Activated CD4-positive, alpha-beta T cell treated with anti-CD3 and anti-CD28 coated beads, Interleukin-2, amount 50 U/mL, for 1 hour (primary cell): ENCODE measurements at places on chromosomes 4 and X.

GRCh38 chr4:67456577-67457196, 88.6 kb downstream of the CENPC start:
- no peak for DNase-seq

GRCh38 chr4:125703443-125703842, 388.7 kb downstream of the FAT4 start:
- DNase-seq: no peak

- no peak for DNase-seq
These were observed 3.9 kb downstream of the PLP1 start for GRCh38 chrX:103780336-103781061.

- DNase-seq: no peak
These were observed 79.8 kb downstream of the NYX start for GRCh38 chrX:41526925-41527324.

- no peak for DNase-seq
These were observed 20.9 kb downstream of the RGS12 start for GRCh38 chr4:3313556-3314228.

DNA sequence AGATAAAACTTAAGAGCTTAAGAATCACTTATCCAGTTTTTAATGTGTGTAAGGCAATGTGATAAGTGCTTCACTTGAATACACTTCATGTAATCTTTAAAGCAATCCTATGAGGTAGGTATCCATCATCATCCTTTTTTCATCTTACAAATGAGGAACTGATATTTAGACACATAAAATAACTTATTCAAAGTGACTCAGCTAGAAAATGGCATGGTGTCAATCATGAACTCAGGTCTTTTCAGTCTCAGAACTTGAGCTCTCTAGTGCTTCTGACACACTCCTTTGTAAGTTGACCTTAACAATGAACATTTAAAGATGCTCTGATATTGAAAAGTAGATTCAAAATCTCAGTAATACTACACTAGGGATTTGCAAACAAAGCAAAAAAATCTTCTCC, 224.8 kb upstream of the TEX13C start:
- DNase-seq: no peak

- DNase-seq: no peak
These were observed 595.6 kb upstream of the TENM3 start for GRCh38 chr4:181647396-181648147.

- DNase-seq: no peak
These were observed 70.5 kb downstream of the SLC9A6 start for GRCh38 chrX:136055651-136056221.

DNA sequence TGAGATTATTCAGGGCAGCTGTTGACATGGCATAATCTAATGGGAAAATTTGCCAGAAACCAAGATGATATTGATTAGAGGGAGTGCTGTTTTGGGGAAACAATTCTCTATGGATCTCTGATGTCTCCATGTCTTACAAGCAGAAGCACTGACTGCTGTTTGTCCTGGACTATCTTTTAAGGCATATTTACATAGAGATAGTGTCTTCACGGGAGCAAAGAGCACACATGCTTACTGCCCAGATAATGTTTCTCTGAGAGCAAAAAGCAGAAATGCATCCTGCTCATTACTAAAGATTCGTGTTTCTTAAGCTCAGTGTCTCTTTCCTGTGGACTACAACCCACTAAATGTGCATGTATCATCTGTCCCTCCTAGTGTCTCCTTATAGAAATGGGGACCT, 41.3 kb upstream of the GLRA3 start:
- DNase-seq: no peak

- DNase-seq: no peak
These were observed 109.3 kb downstream of the NFKB1 start for GRCh38 chr4:102610476-102610875.

GRCh38 chrX:45806410-45807121, 605.9 kb upstream of the DIPK2B start:
- DNase-seq: peak; percentile 16

DNA sequence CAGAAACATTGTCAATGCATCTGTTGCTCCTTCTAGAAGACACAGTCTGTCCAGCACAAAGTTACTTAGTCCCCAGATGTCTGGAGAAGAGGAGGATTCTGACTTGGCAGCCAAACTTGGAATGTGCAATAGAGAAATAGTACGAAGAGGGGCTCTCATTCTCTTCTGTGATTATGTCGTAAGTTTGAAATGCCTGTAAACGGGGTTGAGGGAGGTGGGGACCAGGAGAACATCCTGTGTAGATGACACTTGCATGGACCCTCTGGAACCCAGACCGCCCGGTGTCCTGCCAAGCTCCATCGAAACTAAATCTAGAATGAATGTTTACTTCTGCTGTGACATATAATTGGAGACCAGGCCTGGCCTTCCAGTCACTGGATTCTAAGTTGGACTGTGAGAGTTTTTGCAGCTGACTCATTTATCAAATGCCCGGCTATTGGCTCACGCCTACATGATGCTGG, 45.0 kb upstream of the MSANTD1 start:
- no peak for DNase-seq

GRCh38 chrX:130079824-130080406, 30.4 kb downstream of the ELF4 start:
- DNase-seq: peak; percentile 53

GRCh38 chr4:95532305-95532704, 16.5 kb downstream of the UNC5C start:
- DNase-seq: no peak

GRCh38 chr4:2798399-2799223, 5.7 kb downstream of the SH3BP2 start:
- DNase-seq: no peak

DNA sequence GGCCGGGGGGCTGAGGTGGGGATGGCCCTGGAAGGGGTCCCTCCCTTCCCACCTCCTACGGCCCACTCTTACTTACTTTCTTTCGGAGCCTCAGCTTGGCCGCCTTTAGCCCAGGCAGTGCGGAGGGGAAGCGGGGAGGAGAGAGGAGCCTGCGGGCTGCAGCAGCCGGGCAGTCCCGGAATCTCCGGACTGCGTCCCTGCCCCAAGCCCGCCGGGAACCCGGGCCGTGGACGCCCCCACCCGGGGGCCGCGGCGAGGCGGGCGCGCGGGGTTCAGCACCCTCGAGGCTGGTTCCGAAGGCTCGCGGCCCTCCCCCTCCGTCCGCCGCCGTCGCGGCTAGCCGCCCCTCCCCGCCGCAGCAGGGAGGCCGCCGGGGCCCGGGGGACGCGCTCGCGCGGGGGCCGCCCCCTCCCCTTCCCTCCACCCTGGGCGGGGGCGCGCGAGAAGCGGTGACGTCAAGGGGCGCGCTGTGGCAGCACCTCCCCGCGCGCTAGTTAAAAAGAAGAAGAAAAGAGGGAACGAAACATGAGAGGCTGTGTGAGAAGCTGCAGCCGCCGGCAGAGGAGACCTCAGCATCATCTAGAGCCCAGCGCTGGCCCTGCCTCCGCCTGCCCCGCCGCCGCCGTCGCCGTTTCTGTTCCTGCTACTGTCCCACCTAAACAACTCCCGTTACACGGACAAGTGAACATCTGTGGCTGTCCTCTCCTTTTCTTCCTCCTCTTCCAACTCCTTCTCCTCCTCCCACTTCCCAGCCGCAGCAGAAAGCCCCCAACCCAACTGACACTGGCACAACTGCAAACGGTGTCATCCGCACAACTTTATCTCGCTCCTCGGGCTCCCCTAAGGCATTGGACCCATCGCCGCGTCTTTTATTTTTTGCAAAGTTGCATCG, at the start of gene HHIP:
Gene HHIP (plus strand): TSS at position 526 of the 892 bp plus-strand sequence. CDS start 520 bp downstream, outside the sequence.
- no peak for DNase-seq

DNA sequence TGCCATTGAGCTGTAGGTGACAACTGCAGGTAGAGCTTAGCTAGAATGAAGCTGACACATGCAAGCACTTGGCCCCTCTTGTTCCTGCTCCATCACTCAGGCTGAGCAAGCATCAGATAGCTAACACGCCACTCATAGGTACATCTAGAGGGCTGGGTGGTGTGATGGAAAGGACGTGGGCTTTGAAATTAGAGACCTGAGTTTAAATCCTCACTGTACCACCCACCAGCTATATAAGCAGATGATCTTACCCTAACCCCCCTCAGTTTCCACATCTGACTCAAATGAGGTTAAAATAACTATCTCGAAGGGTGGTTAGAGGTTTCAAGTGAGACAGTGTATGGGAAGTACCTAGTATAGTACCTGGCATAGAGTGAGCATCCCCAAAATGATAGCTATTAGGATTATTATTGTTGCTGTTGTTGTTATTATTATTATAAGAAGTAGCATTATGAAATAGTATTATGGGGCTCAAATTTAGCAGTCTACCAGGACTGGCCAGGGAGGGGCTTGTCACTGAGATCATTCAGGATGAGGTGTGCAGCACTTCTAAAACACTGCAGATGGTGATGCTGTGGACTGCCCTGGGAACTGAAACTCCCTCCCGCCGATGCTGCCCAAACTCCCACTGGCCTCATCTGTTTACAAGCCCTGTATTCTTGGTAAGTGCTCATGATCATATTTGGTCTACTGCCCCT, 59.0 kb downstream of the REELD1 start:
- no peak for DNase-seq

DNA sequence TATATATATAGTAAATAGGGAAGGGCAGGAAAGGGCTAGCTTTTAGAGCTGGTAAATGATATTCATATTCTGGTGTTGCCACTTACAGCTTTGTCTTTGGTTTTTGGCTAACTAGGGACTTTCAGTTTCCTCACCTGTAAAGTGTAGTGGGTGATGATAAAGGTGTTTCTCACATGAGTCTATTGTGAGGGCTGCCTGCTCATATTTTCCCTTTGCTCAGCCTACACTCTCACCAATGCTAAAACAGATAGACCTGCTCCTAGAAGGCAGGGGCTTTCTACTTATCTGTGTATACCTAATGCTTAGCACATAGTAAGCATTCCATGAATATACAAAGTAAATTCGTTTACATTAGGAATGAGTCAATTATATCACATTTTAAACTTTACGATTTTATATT, 137.2 kb upstream of the HS3ST1 start:
- DNase-seq: no peak

DNA sequence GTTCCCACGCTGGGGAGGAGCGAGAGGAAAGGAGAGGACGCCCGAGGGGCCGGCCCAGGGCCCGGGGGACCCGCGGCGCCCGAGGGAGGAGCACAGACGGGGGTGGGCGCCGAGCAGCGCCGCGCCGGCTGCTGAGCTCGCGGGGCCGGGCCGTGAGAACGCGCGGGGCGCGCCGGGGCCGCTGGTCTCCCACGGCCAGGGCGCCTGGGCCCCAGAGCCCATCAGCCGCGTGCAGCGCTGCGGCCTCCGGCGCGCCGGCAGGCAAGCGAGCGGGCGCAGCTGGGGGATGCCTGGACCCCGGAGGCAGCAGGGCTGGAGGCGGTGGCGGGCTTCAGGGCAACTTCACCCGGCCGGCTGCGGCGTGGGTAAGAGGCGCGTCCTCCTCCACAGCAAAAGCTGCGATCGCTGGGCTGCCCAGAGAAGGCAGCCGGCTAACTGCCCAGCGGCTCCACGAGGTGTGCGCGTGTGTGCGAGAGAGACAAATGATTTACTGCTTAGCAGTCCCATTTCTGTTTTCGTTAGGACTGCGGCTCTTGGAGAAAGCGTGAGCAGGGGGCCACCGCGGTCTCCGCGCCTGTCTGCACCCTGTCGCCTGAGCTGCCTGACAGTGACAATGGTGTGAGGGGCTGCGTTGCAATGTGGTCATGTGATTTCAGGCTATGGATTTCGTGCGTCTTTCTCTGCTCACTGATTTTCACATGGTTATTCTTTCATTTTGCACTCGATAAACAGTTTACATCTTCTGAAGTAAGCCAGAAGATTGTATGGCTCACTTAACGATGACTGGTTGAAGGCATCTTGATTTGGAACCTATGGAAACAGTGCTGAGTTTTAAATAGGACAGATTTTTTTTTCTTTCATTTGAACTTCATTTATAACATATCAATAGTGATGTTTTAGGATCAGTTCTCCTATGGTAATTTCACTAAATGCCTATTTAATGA, 1.2 kb downstream of the GUCY1A1 start:
- no peak for DNase-seq

- DNase-seq: no peak
These were observed 40.5 kb downstream of the VEGFC start for GRCh38 chr4:176752191-176752749.

DNA sequence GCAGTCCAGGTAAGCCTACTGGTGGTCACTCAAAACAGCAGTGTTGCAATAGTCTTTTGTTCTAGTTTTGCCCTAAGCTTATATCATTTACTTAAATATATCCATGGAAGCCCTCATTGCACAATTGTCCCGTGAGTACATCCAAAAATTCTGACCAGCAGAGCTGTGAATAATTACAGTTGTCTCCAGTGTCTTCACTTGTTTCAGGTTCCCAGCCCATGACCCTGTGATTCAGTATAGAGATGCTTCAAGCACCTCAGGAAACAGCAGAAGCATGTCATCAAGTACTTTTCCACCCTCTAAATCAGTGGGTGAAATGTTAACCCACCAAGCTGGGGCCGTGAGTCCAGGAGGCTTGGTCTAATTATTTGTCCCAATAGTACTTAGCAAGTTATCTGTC, 214.9 kb upstream of the RPS6KA3 start:
- no peak for DNase-seq

- DNase-seq: no peak
These were observed 448 bp downstream of the TLL1 start for GRCh38 chr4:165873298-165874071.

- no peak for DNase-seq
These were observed 48.5 kb upstream of the MYOZ2 start for GRCh38 chr4:119087121-119087520.

- no peak for DNase-seq
These were observed 22.5 kb downstream of the OTUD6A start for GRCh38 chrX:70084592-70085240.

- DNase-seq: no peak
These were observed 1045.4 kb upstream of the GRID2 start for GRCh38 chr4:91258326-91258725.

- DNase-seq: no peak
These were observed 40.5 kb upstream of the CDKN2AIP start for GRCh38 chr4:183403961-183404360.

- no peak for DNase-seq
These were observed 463.4 kb upstream of the GRID2 start for GRCh38 chr4:91840359-91840758.

GRCh38 chr4:185997296-185997695, 71.7 kb upstream of the TLR3 start:
- DNase-seq: no peak

DNA sequence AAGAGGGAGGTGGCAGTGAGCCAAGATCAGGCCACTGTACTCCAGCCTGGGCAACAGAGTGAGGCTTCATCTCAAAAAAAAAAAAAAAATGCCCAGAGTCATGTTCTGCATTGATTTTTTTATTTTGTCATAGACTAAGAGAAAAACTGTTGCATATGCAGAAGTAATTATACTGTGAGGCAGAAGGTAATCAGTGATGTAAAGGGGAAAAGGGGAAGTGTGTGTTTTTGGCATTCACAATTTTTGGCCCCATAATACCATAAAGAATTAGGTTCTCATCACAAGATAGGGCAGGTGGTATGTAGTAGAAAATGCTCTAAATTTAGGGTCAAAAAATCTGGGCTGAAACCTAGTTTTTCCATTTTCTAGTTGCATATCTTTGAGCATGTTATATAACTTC, 47.3 kb upstream of the GAB1 start:
- DNase-seq: no peak

DNA sequence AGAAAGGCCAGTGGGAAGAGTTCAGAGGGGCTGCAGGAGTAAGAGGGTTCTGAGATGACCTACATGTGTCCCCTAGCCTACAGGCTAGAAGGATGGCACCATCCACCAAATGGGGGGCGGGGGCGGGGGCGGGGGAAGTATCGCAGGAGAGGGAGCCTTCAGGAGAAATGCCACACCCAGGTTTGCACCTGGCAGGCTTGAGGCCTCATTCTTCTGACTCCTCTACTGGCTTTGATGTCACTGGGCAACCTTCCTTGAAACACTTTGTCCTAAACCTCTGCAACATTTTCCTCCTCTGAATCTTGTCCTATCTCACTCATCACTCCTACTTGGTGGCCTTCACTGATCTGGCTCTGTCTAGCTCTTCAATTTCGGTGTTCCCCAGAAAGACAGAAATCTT, 24.0 kb downstream of the CD99L2 start:
- DNase-seq: no peak
